ENCODE measurements at places on chromosomes 1 and 21.

GRCh38 chr1:84377480-84378095 lies 20.7 kb upstream of the DNASE2B start:
- DNase-seq: no peak

- no peak for DNase-seq
Measured at GRCh38 chr1:55559161-55559611, 344.0 kb upstream of the USP24 start.

DNA sequence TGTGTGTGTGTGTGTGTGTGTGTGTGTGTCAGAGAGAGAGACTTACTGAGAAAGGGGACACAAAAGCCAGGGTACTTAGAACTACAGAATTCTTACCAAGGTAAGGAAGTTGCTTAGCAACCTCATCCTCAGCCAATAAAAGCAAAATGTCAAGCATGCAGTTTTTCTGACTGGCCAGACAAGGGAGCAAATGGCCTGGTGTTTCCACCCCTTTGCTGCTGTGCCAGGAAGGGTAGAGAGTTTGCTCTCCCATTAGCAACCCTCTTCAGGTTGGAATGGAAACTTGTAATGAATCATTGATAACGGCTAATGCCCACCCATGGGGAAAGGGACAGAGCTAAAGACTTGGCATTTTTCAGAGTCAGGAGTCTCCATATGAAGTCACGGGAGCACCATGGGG lies 10.6 kb downstream of the RXRG start:
- DNase-seq: no peak

DNA sequence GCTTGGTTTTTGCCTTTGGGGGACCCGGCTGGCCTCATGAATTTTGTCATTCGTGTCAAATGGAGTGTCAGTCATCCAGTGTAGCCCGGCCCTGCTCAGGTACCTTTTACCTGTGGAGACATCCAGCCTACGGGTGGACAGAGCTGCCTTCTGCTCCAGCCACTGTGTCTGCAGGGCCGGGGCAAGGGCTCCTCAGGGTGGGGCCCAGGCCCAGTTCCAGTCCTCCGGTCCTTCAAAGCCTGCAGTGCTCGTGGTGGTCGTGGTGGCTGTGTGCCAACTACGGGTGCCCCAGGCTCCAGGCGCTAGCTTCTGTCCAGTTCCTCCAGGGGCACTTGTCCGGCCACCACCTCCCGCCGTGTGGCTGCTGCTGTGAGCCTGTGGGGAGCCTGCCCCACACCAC lies 54.8 kb downstream of the TRIM11 start:
- DNase-seq: no peak

GRCh38 chr1:96971849-96972602 lies 250.4 kb downstream of the PTBP2 start:
- DNase-seq: no peak

GRCh38 chr1:26607186-26607585 lies 77.6 kb downstream of the RPS6KA1 start:
- DNase-seq: no peak

DNA sequence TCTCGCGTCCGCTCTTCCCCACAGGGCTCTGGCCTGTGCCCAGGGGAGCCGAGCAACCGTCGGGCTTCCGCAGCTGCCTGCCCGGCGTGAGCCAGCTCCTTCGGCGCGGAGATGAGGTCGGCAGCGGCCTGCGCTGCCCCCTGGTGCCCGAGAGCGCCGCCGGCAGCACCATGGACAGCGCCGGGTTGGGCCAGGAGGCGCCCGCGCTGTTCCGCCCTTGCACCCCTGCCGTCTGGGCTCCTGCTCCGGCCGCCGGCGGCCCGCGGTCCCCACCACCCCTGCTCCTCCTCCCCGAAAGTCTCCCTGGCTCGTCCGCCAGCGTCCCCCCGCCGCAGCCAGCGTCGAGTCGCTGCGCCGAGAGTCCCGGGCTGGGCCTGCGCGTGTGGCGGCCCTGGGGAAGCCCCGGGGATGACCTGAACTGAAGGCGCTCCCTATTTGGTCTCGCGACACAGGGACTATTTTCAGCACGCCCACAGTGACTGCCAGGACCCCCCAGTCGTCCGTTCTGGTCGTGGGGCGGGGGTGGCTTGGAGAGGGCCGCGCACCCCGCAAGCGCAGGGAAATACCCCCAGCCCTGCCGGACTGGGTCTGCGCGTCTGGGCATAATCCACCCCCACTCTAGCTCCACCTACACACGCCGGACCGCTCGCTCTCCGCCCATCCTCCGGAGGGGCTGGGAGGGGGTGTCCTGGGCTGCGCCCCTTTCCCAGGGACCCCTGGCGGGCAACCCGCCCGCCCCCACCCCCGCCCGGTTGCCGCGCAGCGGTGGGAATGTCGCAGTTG lies 1.3 kb downstream of the HES3 start:
- peak; percentile 72 for DNase-seq

GRCh38 chr1:155120253-155120652 lies 7.4 kb upstream of the EFNA1 start:
- DNase-seq: no peak

DNA sequence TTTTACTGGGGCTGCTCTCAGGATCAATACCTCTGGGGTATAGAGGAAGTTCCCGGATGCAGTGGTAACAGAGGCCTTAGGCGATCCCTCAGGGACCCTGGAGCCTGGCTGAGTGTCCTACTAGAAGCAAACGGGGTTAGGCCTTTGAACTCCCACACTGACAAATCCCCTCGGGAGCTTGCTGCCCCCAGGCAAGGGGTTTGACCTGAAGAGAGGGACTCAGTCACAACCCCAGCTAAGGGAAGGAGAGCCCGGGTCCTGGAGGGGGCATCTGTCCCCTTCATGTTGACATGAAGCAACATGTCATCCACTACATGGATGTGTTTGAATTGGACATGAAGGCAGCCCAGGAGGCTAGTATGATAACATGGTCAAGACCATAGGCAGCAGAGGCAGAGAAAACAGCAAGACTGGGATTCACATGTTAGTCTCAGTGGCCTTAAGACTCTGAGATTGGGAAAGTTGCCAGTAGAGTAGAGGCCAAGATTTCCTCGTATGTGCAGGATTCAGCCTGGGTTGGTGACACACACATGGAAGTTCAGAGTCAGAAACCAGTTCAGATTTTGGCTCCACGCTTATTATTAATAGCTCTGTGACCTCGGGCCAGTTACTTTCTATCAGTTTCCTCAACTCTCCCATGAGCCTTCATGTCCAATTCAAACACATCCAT lies 101.5 kb downstream of the KCNN3 start:
- DNase-seq: no peak

- DNase-seq: no peak
Measured at GRCh38 chr21:33747420-33747819, 105.1 kb downstream of the ITSN1 start.

DNA sequence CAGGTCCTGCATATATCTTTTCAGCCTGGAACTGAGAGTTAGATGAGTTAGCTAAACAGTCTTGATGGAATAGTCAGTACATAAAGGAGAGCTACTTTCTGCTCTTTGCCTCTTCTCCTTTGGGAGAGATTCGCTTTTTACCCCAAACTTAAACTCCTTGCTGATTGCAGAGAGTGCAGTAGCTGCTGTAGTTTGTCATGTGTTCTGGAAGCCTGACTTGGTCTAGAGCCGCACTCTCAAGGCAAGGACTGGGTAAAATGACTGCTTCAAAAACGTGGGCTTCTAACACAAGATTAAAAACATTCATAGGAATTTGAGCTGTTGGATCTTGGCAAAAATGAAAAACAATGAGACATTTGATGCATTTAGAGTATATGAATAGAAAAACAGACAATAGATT lies 351.6 kb downstream of the RYR2 start:
- no peak for DNase-seq

GRCh38 chr1:169109561-169110134 lies 3.2 kb downstream of the ATP1B1 start:
- no peak for DNase-seq

DNA sequence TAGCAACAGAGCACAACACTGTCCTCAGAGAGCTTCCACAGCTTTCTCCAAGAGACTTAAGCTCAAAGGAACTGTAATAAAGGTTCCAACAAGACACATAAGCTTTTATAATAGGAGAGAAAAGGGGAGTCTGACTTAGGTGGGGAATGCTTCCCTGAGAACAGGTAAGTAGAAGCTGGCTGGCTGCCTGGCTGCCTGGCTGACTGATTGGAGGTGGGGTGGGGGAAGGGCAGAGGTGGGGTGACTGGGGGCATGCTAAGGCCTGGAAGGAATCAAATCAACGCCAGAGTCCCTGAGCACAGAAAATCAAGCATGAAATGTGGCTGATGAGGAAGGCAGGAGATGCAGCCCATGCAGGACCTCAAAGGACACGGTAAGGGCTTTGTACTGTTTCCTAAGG lies 45.8 kb downstream of the DMAP1 start:
- DNase-seq: no peak

- DNase-seq: no peak
Measured at GRCh38 chr1:94231746-94232145, 5.6 kb downstream of the ARHGAP29 start.

DNA sequence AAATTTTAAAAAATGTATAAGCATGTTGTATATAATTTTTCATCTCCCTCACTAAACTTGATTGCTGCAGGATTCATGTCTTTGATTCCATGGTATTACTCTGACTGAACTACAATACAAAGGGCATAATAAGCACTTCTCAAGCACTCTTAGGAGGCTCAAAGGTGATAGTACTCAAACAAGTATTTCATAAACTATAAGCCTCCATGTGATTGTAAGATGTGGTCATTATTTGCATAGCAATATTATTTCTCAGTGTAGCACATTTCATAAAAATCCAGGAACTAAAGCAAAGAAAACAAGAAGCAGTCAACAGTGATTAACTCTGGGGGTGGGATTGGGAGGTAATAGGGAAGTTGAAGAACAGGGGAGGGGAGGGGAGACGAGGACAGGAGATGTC lies 106.2 kb upstream of the DPT start:
- DNase-seq: no peak

DNA sequence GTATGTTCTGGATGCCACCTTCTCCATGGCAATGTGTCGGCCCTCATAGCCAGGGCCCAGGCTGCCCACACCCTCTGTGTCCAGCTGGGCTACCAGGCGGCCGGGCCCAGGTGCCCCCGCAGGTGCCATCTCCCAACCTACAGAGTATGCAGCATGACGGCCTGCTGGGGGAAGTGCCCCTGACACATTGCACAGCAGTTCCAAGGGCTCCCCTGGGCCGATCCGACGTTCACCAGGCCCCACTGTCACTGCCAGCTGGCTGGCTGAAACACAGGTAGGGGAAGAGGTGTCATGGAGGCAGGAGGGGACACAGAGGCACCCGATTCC lies 5.4 kb downstream of the IGSF8 start:
- no peak for DNase-seq

GRCh38 chr21:24844671-24845070 lies 762.6 kb downstream of the MRPL39 start:
- no peak for DNase-seq

DNA sequence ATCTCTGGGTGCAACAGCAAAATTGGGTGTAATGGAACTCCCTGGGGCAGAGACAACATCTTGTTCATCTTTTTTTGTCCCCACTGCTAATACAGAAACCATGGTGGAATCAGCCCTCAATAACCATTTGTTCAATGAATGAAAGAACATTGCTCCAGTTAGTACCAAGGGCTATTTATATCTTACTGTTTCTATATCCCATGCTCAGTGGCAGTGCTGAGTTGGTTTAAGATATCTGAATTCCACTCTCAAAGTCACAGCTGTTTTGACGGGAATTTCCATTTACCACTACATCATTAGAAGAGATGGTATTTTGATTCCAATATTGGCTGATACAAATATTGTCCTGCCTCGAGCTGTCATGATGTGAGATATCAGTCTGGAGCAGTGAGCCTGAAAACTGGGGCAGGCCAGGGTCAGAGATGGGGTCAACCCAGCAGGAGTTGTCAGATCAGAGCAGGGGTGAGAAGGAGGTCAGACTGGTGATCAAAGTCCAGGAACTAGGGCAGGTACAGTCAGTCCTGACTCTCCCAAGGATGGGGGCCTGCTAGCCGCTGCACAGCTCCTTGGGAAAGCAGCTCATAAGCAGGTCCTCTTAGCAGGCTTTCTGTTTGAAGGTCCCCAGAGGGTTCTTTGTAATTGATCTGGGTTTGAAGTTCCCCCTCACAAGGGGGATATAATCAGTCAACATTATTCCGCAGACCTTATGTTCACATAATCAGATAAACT lies 5.8 kb upstream of the PHC2 start:
- DNase-seq: no peak

- no peak for DNase-seq
Measured at GRCh38 chr1:234899730-234900072, 228.9 kb downstream of the TOMM20 start.

DNA sequence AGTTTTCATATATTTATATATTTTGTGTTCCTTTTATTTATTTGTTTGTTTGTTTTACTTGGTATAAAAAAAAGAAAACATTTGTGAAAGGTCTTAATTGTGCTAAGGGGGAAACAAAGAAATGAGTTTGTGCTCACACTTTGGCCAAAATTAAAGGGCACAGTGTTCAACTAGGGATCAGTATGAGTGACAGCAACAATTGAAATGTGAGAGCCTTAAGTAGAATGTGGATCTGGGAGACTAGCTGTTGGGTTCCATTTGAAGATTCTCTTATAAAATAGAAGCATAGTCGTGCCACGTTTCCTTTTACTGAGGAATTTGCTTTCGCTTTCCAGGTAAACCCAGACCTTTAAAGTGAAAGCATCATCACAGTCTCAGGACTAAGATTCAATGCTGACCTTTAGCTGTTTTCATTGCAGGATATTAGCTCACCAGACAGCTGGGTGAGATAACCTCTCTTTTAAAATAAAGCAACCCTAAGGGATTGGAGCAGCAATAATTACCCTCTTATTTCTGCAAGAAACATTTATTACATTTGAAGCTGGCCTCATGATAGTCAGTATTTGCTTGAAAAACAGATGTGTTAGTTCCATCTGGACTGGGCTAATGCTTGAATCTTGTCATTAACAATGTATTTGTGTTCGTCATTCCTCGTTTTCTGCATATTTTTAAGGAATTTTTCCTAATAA lies 37.1 kb upstream of the CD55 start:
- DNase-seq: no peak

DNA sequence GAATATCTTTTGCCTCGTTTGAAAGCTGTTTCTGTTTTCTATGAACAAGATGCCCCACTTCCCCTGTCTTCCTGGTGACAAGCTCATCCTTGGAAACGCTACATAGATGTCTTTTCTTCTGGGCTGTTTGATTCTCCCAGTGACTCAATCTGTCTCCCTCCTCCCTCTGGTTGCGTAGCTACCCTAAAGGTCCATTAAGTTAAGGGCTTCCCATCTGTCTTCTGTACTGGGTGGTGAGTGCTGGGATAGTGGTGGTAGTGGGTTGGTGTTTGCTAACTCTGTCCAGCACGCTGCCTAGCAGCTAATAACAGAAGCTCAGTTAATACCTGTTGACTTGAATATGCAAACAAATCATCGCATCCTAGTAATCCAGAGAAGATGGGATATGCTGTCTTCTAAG lies 50.2 kb upstream of the GCLM start:
- DNase-seq: no peak
